ENCODE measurements at places on chromosomes 16 and 17.

- DNase-seq = no peak
Observed at GRCh38 chr17:76566988-76567431, 18.6 kb downstream of the ST6GALNAC2 start.

DNA sequence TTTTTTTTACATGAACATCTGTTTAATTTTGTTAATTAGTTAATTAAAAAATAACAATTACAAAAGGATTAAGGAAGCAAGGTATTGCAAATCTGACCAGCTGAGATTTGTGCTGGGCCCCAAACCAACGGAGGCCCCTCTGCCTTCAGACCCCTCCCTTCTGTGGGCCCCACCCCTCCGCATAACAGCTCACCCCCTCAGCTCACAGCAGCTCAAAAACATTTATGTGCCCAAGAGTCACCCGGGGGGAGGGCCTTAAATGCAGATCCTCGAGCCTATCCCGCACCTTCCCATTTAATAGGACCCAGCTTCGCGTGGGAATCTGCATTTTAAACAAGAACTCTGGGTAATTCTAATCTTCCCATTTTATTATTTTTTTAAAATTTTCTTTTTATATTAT lies 75.0 kb downstream of the MGAT5B start:
- no peak for DNase-seq

DNA sequence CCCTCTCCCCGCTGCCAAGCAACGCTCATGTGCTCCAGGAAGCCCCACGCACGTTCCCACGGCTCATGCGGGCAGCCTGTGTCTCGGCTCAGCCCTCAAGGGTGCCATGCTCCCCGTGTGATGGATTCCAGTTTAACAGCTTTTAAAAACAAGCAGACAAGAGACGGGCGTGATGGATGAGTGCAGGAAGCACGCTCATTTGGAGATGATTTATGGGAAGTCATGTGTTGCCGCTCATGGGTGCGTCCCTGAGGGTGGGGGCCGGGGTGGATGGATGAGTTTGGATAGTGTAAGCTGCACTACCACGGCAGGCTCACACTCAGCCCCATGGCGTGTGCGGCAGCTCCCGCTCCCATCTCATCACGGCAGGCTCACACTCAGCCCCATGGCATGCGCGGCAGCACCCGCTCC lies 132.8 kb downstream of the RBFOX3 start:
- DNase-seq = no peak

GRCh38 chr17:8552577-8553320 lies 77.8 kb downstream of the MYH10 start:
- DNase-seq = no peak

- no peak for DNase-seq
Observed at GRCh38 chr16:18060351-18060750, 276.2 kb downstream of the NPIPA8 start.

DNA sequence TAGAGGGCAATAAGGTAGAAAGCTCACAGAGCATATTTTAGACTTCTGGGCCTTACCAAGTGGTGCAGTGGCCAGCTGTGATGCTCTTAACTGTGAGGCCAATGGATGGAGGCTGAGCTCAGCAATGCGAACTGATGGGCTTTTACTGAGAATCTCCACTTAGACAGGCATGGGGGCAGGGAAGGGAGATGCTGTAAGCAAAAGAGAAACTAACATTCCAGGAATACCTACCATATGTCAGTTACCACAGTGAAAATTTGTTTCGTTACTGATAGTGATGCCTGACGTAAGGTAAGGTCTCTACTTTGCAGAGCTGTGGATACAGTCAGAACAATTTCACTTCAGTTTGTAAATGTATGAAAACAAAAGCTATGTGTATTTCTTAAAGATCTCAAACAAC lies 250.6 kb upstream of the ZFHX3 start:
- DNase-seq = no peak

- DNase-seq = no peak
Observed at GRCh38 chr17:2802574-2802973, 6.3 kb downstream of the RAP1GAP2 start.

GRCh38 chr17:81538651-81539570 lies 10.7 kb downstream of the FSCN2 start:
- no peak for DNase-seq

GRCh38 chr17:30958187-30958586 lies 12.7 kb upstream of the RNF135 start:
- DNase-seq = no peak

DNA sequence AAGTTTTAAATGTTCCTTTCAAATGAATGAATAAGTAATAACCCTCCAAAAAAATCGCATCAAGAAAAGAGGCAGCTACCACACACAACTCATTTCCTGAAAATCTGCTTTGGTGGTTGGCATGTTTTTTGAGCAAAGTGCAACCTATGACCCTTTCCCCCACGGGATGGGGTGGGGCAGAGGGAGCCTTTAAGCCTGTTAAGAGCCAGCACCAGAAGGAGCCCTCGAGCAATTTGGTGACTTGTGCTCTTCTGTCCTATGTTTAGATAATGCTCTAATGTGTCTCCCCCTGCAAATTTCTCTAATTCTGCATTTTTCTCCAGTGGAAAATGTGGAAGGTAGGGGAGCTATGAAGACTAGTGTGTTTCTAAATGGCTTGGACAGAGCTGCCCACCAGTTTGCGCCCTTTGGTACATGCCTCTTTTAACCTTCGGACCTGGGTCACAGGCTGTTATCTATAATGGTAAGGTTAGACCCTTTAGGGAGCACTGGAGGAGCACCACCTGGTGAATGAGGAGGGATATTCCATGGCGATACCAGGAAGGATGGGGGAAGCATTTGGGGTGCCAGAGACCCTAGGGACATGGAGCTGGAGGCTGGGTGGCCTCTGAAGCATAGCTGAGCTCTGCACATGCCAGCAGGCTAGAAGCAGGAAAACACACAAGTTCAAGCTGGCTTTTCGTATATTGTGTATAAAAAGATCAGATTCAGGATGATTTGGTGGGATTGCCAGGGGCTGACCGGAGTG lies 1.6 kb downstream of the PYCARD start:
- peak; percentile 67 for DNase-seq

- DNase-seq = no peak
Observed at GRCh38 chr16:48101069-48101674, 54.6 kb downstream of the ABCC12 start.

DNA sequence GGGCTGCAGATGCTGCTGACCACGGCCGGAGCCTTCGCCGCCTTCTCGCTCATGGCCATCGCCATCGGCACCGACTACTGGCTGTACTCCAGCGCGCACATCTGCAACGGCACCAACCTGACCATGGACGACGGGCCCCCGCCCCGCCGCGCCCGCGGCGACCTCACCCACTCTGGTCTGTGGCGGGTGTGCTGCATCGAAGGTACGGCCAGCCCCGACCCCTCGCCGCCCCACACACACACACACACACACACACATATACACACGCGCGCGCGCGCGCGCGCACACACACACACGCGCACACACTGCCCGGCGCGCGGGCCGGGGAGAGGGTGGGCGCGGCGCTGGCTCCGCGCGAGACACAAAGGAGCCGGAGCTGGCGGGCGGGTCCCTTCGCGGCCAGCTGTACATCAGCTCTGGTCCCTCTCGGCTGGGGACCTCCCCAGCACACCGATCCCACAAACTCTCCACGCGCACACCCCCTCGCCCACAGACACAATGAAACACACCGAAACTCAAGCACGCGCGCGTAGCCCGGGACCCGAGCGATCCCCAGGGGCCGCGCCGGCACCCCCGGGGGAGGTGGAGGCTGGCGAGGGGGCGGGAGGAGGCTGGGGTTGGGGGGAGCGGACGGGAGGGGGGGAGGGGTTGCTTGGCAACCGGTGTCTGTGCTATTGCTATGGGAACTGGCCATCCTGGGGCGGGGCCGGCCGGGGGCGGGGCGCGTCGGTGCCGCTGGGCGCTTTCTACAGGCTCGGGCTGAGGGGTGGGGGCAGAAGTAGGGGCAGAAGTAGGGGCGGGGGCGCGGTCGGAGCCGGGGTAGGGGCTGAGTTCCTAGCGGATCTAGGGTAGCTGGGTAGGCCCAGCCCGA lies 658 bp downstream of the CACNG4 start:
- DNase-seq = no peak

- DNase-seq = no peak
Observed at GRCh38 chr17:27764589-27764988, 35.7 kb downstream of the NOS2 start.

DNA sequence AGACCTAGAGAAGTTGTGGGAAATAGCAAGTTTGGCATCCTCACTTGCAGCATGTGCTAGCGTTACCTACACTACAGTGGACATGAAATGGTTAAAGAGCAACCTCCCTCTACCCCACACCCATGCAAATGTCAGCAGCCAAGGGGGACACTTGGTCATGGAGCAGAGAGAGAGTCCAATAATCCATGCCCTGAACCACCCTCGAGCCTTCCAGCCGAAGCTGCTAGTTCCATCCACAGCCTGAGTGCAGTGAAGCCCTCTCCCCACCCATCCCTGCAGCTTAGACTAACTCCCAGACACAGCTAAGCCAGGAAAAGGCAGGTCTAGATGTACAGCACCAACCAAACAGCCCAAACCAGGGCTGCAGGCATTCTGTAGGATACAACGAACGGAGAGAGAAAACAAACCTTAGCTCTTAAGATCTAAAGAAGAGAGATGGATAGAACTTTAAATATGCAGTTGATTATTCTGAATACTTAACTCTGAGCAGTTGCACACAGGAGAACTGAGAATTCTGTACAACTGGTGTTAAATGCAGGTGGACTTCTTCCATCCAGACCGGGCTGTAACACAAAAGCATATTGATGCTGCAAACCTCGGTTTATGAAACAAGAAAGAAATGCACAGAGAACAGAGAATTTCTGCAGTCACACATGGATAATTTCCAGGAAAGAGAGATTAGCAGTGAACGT lies 93.8 kb downstream of the SALL1 start:
- no peak for DNase-seq

DNA sequence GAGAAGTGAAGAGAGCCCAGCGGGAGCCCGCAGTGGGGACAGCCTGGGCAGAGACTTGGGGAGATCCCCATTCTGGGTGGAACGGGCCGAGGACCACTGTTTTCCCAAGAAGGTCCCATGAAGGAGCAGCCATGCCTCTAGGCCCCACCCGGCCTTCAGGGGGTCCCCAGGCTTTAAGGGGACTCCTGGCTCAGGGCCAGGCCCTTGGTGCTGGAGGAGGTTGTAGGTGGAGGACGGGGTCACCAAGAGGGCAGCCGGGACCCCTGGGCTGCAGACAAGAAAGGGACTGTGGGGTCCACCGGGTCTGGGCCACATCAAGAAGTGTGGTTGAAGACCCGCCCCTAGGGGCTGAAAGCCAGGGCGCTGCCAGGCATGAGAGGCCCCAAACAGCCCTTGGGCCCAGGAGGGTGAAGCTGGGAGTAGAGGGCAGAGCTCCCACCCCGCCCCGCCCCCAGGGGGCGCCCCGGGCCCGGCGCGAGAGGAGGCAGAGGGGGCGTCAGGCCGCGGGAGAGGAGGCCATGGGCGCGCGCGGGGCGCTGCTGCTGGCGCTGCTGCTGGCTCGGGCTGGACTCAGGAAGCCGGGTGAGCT lies at the start of gene PRSS21:
Gene PRSS21, plus strand, starts transcription at position 487 of the 589 bp plus-strand sequence. Its CDS starts 32 bp downstream, at position 519.
- DNase-seq = peak; percentile 19

- no peak for DNase-seq
Observed at GRCh38 chr16:86255966-86256365, 254.4 kb upstream of the FOXF1 start.

GRCh38 chr16:74450236-74450635 lies 29.0 kb upstream of the CLEC18B start:
- no peak for DNase-seq

DNA sequence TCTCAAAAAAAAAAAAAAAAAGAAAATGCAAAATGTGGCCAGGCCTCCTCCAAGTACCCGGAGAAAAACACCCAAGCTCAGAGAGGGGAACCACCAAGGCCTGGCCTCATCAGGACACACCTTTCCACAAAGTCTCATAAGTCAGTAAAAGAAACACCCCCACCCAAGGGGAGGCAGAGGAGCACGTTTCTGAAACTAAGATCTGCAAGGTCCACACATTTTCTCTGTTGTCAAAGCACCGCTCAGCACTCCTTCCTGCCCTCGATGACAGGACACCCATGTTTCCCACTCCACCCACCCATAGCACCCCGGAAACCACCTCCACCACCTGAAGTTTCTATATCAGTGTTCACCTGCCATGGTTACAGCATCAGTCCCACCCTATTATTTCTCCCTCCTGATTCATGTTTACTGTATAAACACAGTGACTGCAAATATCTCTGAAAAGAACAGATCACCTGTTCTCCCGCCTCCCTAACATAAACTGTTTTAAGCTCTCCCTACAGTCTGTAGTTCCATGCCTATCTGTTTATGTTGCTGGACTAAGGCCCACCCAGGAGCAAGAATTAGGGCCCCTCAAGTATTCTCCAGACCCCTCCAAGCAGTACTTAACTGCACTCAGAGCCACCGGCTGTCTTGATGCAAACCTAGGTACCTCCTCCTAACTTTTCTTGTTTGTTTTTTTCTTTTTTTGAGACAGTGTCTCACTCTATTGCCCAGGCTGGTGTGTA lies 2.0 kb downstream of the CORO7 start:
- DNase-seq = peak; percentile 85

- no peak for DNase-seq
Observed at GRCh38 chr17:47726796-47727703, 6.0 kb upstream of the TBX21 start.

DNA sequence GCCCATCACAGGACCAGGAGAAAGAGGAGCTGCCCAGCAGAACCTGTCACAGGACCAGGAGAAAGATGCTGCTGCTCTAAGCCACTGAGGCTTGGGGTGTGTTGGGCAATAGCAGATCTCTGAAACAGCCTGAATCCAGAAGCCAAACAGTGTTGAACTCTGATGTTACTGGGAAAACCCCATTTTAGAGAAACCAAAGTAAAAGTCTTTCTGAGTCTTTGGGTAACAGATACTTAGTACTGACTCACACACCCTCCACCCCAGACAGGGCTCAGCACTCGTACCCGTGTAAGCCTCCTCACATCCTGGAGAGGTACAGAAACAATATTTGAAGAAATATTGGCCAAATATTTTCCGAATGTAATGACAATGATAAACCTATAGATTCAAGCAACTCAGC lies 82.8 kb upstream of the GNG13 start:
- DNase-seq = no peak

GRCh38 chr17:80901319-80901718 lies 90.3 kb upstream of the CHMP6 start:
- DNase-seq = no peak

GRCh38 chr16:77212741-77213541 lies 13.7 kb downstream of the SYCE1L start:
- DNase-seq = peak; percentile 71

GRCh38 chr16:27470567-27471431 lies 68.8 kb downstream of the IL21R start:
- no peak for DNase-seq

- DNase-seq = no peak
Observed at GRCh38 chr17:75937652-75938051, 3.2 kb downstream of the FBF1 start.

- no peak for DNase-seq
Observed at GRCh38 chr17:77962348-77962747, 3.8 kb downstream of the TNRC6C start.

GRCh38 chr17:792277-792676 lies 10.1 kb downstream of the MRM3 start:
- no peak for DNase-seq

- no peak for DNase-seq
Observed at GRCh38 chr16:89132194-89133005, 38.7 kb downstream of the ACSF3 start.

GRCh38 chr16:4481526-4481925 lies 5.3 kb downstream of the HMOX2 start:
- DNase-seq = no peak

Data from CD4-positive, alpha-beta memory T cell (primary cell).